ENCODE measurements at places on chromosomes 4 and X. TPM values are rescaled to one million over a fixed set of nuclear protein-coding genes. Genes with fewer than 3 reads are reported as not detected.
A peak's percentile ranks its signal among the peaks of the same experiment; 100 is the strongest.

Gene RAB39B
- polyA plus RNA-seq: 7.9 TPM

Gene SPANXB1
- not detected for polyA plus RNA-seq

Gene APBB2
- polyA plus RNA-seq: not detected

Gene HOPX
- 163 TPM for polyA plus RNA-seq

DNA sequence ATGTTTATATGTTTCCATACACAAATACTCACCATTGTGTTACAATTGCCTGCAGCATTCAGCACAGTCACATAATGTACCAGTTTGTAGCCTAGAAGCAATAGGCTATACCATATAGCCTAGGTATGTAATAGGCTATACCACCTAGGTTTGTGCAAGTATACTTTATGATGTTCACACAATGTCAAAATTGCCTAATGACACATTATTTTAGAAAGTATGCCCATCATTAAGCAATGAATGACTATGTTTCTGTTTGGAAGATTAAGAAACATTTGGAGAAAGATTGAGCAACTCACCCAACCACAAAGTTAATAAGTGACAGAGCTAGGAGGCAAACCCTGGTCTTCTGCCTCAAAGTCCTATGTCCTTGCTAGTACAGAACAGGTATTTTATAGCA lies 96.8 kb upstream of the GRIA3 start:
- H3K4me1 ChIP-seq: no peaks in the 10 kb centered on the region
- no peaks in the 10 kb centered on the region for H3K27me3 ChIP-seq
- no peaks in the 10 kb centered on the region for H3K36me3 ChIP-seq
- no peak for DNase-seq
- H3K27ac ChIP-seq: no peak overlapping the region
- no peak overlapping the region for H3K4me3 ChIP-seq

DNA sequence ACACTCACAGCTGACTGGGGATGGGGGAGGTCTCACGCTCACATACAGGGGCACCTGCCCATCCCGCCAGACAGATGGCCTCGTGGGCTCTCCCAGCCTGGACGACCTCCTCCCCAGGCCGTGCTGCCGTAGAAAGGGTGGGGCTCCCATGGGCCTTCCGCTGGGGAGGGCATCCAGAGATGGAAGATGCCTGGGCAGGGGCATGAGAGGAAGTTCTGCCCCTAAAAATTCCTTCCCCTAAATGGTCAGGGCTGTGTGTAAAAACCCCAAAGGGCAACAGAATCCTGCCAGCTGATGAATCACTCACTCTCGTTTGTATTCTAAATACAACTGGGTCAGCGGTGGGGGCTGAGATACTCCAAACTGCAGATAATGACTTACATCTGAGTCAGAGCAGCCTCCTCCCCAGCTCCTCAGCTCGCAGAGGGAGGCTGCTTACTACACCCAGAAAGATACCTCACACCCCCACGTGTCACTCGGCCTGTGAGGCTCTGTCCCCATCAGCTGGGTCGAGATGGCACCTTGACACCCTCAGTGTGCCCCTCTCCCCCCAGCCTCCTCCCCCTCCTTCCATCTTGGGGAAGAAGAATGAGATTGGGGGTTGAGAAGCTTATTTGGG lies 10.1 kb downstream of the WDR1 start:
- peak; percentile 58 for DNase-seq
- peak overlapping the region; percentile 74 for H3K27ac ChIP-seq
- H3K4me1 ChIP-seq: peaks cover 97% of the 10 kb centered on the region
- no peaks in the 10 kb centered on the region for H3K27me3 ChIP-seq

DNA sequence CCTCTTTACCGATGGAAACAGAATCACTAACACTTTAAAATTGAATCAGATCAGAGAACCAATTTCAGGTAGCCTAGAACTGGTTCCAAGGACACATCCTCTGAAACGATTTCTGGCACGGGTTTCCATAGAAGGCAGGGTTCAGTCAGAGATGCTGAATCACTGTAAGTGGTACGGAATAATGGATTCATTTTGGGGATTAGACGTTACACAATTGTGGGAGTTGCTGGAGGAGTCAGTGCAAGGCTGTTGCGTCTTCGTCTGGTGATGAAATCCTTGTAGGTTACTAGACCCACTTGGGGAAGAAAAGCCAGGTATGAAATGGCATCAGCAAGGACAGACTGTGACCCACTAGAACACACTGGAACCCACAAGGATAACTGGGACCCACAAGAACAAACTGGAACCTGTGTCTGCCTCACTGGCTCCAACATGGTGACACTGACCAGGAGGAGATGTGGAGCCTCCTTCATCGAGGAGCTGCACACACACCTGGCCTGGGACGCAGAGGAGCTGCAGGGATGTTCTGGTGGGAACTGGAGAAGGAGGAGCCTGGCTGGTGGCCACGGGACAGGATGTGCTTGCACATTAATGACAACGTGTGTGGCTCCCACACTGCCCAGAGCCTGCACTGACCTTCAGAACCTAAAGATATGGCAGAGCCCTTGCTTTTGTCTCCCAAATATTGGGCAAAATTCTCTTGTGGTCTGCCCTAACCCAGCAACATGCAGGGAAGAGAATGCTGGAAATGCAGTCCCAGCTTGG lies 105.1 kb downstream of the TRAPPC11 start:
- no peak for DNase-seq
- no peak overlapping the region for H3K27ac ChIP-seq
- no peaks in the 10 kb centered on the region for H3K4me1 ChIP-seq
- no peaks in the 10 kb centered on the region for H3K27me3 ChIP-seq

DNA sequence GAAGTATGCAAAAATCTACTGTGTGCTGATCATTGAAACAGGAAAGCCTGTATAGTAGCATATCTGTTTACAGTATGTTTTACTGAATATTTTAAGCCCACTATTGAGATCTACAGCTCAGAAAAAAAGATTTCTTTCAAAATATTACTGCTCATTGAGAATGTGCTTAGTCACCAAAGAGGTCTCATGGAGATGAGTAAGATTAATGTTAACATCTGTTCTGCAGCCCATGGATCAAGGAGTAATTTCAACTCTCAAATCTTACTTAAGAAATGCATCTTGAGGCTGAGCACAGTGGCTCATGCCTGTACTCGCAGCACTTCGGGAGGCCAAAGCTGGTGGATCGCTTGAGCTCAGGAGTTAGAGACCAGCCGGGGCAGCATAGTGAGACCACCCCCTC lies 3.3 kb downstream of the RNF4 start:
- H3K27me3 ChIP-seq: no peaks in the 10 kb centered on the region
- H3K4me3 ChIP-seq: no peak overlapping the region
- H3K36me3 ChIP-seq: peaks cover 16% of the 10 kb centered on the region
- peaks cover 82% of the 10 kb centered on the region for H3K4me1 ChIP-seq
- peak overlapping the region; percentile 98 for H3K27ac ChIP-seq

- H3K27ac ChIP-seq: no peak overlapping the region
- no peaks in the 10 kb centered on the region for H3K36me3 ChIP-seq
- H3K27me3 ChIP-seq: no peaks in the 10 kb centered on the region
- DNase-seq: no peak
- no peak overlapping the region for H3K4me3 ChIP-seq
- H3K4me1 ChIP-seq: no peaks in the 10 kb centered on the region
These were observed 229.1 kb upstream of the PITX2 start for GRCh38 chr4:110851989-110852388.

DNA sequence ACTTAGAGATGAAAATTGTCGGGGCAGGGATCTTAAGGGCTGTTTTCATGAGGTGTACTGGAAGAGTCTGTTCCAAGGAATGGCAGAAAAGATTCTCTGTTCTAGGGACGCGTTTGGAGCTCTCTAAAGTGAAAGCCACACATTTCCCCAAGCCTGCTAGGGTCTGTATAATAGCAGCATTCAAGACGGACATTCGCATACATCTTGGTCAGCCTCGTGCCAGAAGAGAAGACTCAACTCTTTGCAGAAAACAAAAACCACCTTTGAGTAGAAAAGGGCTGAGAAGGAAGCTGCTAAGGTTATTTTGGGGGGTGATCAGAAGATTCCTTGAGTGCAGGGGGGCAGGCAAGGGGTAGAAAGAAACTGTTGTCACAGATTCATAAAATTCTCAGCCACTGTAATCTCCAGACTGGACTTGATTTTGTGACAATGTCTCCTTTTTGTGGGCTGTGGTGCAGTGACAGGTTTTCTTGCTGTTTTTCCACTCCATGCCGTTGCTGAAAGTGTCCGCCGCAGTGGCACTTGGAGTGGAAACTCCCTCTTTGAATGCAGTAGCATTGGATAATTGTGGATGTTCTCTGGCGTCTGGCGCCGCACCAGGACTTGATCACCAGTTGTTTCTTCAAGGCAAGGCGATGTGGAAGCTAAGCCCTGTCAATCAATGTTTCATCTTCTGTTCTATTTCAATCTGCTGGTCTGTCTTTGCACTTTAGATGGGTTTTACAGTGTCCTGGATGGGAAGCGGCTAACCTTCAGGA lies 2.9 kb downstream of the GYG2 start:
- DNase-seq: no peak
- no peaks in the 10 kb centered on the region for H3K27me3 ChIP-seq
- no peak overlapping the region for H3K27ac ChIP-seq
- H3K36me3 ChIP-seq: no peaks in the 10 kb centered on the region
- H3K4me3 ChIP-seq: no peak overlapping the region

DNA sequence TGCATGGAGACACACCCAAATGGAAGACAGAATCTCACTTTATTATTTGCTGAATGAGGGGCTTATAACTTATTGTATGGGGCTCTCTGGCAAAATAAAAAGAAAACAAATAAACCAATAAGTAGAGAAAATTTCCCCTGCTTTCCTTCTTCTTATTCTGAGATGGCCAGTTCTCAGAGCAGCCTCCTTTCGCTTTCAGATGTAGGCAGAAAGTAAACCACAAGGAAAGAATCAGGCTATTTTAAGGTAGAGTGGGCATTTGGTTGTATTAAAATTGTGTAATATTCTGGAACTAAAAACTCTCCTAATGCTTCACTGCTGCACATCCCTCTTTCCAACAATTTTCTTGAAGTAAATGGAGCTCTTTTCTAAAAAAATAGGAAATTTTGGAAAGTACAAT lies 241.8 kb downstream of the GALNTL6 start:
- no peaks in the 10 kb centered on the region for H3K4me1 ChIP-seq
- no peaks in the 10 kb centered on the region for H3K36me3 ChIP-seq
- no peak for DNase-seq

GRCh38 chrX:111375747-111376146 lies 36.2 kb downstream of the DCX start:
- H3K27ac ChIP-seq: no peak overlapping the region
- H3K4me1 ChIP-seq: no peaks in the 10 kb centered on the region
- H3K27me3 ChIP-seq: no peaks in the 10 kb centered on the region
- H3K4me3 ChIP-seq: no peak overlapping the region
- no peak for DNase-seq
- no peaks in the 10 kb centered on the region for H3K36me3 ChIP-seq

DNA sequence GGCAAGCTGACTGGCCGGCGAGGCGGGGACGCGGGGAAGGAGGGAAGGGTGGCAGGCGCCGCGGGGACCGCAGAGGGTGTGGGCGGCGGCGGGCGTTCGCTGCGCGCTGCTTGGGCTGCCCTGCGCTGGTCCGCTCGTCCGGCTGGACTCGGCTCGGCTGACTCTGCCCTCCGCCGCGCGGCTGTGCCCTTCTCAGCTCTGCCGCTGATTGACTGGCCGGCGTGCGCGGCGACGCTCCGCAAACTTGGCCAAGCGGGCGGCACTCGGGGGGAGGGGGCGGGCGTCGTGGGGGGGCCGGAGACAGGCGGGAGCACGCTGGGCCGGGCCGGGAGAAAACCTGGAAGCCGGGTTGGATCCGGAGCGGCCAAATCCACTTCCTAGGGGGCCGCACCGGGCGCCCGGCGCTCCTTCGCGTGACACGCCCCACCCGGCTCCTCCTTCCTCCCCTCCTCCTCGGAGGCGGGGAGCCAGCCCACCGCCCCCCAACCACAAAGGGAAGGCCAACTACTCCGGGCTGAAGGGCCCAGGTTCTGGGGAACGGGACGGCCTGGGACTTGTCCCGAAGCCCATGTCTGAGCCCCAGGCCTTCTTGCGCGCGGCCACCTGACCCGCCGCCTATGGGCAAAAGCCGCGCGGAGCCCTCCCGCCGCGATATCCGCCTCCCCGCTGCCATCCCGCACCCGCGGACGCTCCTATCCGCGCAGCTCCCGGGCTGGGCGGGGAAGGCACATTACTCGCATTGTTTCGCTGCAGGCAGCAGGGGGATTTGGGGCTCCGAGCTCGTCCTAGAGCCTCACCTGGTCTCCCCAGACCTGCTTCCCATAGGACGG lies at the start of gene GPC4:
Gene GPC4, minus strand, starts transcription at position 214 of the 830 bp plus-strand sequence. CDS start 524 bp downstream, outside the sequence.
- no peak for DNase-seq
- no peaks in the 10 kb centered on the region for H3K36me3 ChIP-seq
- no peak within 1 kb of the TSS for H3K4me3 ChIP-seq
- H3K4me1 ChIP-seq: no peaks in the 10 kb centered on the region
- no peak within 1 kb of the TSS for H3K27ac ChIP-seq
- no peaks in the 10 kb centered on the region for H3K27me3 ChIP-seq

- H3K27ac ChIP-seq: no peak overlapping the region
- no peaks in the 10 kb centered on the region for H3K4me1 ChIP-seq
- no peaks in the 10 kb centered on the region for H3K36me3 ChIP-seq
- no peak overlapping the region for H3K4me3 ChIP-seq
- no peak for DNase-seq
These were observed 886.4 kb upstream of the ADGRL3 start for GRCh38 chr4:60313611-60314178.

DNA sequence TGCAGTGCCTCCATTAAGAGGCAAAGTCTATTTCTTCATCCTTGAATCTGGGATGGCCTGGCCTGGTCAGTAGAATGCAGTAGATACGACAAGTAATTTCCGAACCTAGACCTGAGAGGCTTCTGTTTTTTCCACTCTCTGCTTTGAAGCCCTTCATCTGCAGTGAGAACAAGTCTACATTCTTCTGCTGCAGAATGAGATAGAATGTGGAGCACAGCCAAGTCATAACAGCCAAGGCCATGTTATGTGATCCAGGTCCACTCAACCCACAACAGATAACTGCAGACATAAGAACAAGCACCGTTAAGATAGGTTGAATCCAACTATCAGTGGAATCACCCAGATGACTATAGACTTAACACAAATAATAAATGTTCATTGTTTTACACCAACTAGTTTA lies 1297.7 kb downstream of the C4orf33 start:
- H3K27ac ChIP-seq: no peak overlapping the region
- no peak for DNase-seq
- H3K4me1 ChIP-seq: no peaks in the 10 kb centered on the region
- H3K27me3 ChIP-seq: no peaks in the 10 kb centered on the region

DNA sequence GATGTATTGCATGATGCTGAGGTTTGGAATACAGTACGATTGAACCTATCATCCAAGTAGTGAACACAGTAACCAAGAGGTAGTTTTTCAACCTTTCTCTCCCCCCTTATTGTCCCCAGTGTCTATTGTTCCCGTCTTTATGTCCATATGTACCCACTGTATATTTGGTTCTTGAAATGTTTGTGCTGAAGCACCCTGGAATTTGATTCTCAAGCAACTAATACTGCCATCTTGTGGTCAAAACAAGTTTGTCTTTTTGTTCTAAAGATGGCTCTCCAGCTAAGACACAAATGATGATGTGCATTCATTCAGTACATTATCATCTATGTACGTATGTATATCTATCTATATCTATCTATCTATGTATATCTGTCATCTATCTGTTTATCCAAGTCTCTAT lies 33.5 kb upstream of the DCX start:
- no peaks in the 10 kb centered on the region for H3K27me3 ChIP-seq
- no peak overlapping the region for H3K27ac ChIP-seq
- no peak overlapping the region for H3K4me3 ChIP-seq
- no peaks in the 10 kb centered on the region for H3K4me1 ChIP-seq

- H3K36me3 ChIP-seq: no peaks in the 10 kb centered on the region
- no peaks in the 10 kb centered on the region for H3K27me3 ChIP-seq
- H3K4me1 ChIP-seq: no peaks in the 10 kb centered on the region
- no peak overlapping the region for H3K4me3 ChIP-seq
These were observed 200.1 kb upstream of the PPARGC1A start for GRCh38 chr4:24089851-24090534.
